Stimulated activated CD4-positive, alpha-beta T cell treated with anti-CD3 and anti-CD28 coated beads, Interleukin-1b, Interleukin-23, amount 100 ng/mL, for 24 hours (primary cell): ENCODE measurements at places on chromosomes 7 and 10.

- DNase-seq, result no peak
Observed at GRCh38 chr7:84162125-84162524, 32.5 kb downstream of the SEMA3A start.

DNA sequence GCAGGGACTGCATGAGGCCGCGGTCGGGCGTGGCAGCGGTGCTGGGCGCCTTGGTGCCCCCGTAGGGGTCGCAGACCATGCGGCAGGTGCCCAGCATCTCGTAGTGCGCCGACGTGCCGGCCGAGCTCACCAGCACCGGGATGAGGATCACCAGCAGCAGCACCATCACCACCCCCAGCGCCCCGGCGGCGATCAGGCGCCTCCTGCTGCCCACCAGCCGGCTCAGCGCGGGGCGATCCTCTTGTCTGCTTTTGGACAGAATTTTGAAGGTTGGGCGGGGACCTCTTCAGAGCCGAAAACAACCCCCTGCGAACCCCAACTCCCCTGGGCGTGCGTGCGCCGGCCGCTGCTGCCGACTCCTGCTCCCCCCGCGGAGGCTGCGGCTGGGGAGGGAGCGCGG is 779 bp downstream of the C1QL3 start:
- DNase-seq, result no peak

DNA sequence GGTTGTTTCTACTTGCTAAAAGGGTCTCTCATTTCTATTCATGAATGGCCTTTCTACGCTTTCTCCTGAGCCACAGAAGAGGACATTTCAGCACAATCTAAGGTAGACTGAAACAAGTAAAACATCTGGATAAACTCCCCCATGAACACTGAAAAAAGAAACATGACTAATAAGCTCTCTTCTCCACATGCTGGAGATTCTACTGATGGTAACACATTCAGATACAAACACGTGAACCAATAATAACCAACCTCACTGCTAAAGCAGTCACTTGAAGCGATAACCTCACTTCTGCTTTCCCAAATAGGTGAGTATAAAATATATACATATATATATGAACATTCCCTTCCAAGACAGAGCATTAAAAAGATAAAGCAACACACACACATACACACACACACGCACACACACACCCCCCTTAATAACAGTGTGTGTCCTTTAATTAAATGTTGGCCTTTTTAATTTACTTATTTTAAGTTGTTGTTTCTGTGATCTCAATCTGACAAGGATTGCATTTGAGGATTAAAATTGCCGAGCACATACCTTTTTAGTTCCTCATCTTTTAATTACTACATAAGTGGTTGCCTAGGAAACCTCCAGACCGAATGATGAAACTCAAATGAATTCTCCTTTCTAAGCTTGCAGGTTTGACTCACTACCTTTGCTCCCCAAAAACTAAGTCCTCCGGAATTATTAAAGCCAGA is 292.4 kb upstream of the KLF14 start:
- no peak for DNase-seq

GRCh38 chr7:133784486-133785001 is 342.6 kb upstream of the LRGUK start:
- DNase-seq, result no peak

DNA sequence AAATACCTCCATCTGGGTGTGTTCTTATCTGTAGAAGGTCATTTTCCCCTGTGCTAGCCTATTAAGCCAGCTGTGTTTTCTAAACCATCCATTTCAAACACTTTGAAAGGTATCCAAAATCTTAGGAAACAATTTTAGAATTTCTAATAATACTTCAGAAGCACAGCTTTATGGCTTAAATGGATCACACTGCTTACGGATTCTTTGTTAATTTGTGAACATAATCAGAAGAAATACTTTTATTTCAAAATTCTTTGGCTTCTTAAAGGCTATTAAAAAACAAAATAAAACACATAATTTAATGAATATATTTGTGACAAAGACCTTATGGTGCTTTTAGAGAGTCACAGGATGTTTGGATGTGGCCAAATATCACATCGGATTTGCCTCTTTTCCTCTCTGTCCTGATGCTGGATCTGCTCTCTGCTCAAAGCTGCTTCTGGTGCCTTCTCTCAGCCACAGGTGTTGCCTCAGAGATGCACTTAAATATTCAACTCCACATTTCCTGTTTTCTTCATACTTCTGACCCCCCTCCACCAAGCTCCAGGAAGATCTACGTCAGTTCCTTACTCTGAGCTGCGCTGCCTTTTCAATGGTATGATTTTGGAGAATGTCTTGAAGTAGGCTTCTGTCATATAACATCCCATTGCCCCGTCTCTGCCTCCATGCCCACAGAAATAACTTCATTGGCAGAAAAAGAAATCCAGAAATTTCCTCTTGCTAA is 230.6 kb downstream of the MLLT10 start:
- no peak for DNase-seq

DNA sequence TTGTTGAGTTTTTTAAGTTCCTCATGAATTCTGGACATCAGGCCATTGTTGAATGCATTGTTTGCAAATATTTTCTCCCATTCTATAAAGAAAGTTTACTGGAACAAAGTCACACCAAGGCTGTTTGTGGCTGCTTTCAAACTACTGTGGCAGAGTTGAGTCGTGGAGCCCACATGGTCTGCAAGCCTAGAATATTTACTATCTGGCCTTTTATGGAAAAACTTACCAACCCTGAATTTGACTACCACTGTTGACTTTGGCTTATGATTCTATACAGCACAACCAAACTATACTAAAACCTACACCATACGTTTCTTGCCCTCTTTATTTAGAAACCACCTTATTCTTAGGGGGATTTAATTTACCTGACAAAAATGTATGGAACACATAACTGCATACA is 239.1 kb downstream of the KCNMA1 start:
- no peak for DNase-seq
